ENCODE measurements at places on chromosomes 4 and X.
A peak's percentile ranks its signal among the peaks of the same experiment; 100 is the strongest.

DNA sequence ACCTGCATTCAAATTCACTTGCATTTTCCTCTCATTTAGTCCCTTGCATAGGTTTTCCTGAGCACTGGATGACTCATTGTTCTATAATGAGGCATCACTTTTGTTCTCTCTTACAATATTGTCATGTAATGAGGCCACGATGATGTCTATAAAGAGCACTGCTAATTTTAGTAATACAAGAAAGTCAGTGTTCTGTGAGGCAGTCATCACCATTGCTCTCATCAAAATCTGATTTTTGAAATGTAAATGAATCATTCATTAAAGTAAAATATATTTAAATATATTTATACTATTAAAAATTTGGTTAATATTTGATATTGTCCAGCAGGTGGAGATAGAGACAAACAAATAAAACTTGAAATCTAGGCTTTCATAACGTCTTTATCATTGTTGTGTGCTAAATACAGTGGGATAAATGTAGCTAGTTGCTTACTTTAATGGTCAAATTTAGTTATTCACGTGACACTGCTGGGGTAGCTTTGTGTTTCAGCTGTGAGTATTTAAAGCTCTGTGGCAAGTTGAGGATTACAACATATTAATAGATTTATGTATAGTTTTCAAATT lies 15.4 kb downstream of the HMGB2 start:
- DNase-seq = peak; percentile 35

DNA sequence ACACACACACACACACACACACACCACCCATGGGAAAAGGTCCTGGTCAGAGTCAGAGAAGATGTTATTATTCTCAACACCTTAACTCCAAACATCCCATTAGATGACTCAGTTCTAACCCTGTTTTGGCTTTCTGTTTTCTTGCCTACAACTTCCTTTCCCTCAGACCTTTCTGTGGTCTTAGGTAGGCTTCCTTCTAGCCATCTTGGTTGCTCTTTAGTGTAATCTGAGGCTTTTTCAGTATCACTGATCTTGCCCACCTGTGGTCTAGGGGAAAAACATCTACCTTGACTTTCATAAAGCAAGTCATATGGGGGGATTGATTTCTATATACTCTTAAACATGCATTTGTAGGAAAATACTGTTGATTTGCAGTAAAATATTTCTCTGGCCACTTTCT lies 56.9 kb downstream of the ATG4A start:
- no peak for DNase-seq

DNA sequence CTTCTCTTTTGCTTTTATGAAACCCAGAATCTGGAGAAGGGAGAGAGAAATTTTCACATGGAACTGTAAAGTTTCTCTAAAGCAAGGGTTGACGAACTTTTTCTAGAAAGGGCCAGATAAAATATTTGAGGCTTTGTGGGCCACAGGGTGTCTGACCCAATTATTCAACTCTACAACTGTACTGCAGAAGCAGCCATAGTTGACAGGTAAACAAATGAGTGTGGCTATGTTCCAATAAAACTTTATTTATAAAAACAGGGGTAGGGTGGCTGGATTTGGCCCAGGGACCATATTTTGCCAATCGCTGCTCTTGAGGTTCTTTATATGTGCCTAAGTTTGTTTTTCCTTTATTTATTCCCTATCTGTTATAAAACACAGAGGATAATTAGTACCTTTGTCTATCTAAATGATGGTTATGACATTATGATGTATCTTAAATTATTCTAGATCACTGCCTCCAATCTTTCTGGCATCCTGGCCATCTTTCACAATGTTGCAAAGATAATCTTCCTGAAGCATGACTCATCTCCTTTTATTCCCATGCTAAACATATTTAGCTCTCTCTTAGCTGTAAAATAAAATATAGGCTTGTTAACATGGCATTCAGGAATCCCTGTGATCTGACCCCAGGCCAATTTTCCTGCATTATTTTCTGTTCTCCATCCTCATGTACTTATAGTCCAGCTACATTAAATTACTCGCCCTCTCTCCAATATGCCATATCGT lies 106.8 kb upstream of the CBLL2 start:
- DNase-seq = no peak

GRCh38 chrX:48541140-48541814 lies 1.8 kb downstream of the TBC1D25 start:
- DNase-seq = no peak

GRCh38 chrX:104324461-104325212 lies 69.9 kb upstream of the ESX1 start:
- DNase-seq = no peak

DNA sequence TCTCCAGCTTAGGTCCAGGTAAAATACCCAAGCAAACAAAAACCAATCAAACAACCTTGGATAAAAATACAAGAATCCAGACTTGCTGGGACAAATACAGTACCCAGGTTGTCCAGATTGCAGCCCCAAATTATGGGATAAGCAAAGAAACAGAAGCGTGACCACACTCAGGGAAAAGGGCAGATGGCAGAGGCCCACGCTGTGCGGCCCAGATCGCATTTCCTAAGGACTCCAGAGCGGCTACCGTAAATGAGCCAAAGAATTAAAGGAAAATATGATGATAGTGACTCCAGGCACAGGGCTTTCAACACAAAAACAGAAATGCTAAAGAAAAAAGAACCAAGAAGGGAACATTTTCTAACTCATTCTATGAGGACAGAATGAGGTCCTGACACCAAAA lies 50.3 kb downstream of the FGFRL1 start:
- no peak for DNase-seq

DNA sequence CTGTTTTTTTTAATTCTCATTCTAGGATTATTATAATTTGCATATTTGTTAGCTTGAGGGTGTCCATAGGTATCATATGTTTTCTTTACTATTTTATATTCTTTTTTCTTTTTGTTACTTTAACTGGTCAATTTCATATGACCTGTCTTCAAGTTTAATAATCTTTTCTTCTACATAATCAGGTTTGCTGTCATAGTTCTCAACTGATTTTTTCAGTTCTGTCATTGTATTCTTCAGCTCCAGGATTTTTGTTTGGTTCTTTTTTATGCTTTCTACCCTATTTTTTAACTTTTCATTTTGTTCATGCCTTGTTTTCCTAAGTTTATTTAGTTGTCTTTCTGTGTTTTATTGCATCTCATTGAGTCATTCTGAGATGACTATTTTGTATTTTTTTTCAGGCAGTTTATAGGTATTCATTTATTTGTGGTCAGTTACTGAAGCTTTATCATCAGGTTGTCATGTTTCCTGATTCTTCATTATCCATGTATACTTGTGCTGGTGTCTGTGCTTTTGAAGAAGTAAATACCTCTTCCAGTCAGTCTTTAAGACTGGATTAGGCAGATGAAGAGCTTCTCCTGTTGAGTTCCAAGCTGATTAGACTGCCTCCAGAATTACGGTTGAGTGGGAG lies 220.3 kb upstream of the VEGFC start:
- no peak for DNase-seq

DNA sequence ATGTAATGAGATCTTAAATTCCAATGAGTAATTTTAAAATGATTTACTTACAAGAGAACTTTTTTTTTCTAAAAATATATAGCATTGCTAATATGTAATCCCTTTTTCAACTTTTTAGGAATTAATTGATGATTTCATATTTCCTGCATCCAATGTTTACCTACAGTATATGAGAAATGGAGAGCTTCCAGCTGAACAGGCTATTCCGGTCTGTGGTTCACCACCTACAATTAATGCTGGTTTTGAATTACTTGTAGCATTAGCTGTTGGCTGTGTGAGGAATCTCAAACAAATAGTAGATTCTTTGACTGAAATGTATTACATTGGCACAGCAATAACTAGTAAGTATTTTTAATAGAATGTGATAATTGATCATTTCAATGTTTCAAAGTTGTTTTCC lies 113.2 kb downstream of the USP9X start:
- no peak for DNase-seq

GRCh38 chrX:67558267-67558666 lies 14.4 kb downstream of the AR start:
- DNase-seq = no peak

GRCh38 chr4:157115613-157116335 lies 39.8 kb downstream of the GLRB start:
- DNase-seq = peak; percentile 89

DNA sequence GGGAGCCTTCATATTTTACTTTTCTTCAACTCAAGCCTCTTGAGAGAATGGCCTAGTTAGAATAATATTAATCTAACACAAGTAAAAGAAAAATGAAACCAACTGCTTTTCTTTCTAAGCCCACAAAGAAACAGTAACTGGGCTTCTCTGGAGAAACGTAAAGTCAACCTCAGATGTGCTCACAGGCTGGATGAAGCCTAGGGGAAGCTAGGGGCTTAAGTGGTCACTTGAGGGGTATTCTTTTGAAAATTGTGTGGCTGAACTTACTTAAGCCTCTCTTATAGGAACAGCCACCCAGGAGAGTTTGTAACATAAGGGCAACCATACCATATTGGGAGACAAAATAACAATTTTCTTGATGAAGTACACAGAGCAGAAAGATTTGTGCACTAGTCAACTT lies 279.0 kb downstream of the SPRY1 start:
- DNase-seq = no peak

- DNase-seq = no peak
These were observed 74.6 kb upstream of the FAAH2 start for GRCh38 chrX:57211906-57212305.

GRCh38 chr4:173504181-173504503 lies 25.9 kb downstream of the HAND2 start:
- no peak for DNase-seq

- DNase-seq = no peak
These were observed 688.6 kb downstream of the SH3BGRL start for GRCh38 chrX:81890521-81890920.

DNA sequence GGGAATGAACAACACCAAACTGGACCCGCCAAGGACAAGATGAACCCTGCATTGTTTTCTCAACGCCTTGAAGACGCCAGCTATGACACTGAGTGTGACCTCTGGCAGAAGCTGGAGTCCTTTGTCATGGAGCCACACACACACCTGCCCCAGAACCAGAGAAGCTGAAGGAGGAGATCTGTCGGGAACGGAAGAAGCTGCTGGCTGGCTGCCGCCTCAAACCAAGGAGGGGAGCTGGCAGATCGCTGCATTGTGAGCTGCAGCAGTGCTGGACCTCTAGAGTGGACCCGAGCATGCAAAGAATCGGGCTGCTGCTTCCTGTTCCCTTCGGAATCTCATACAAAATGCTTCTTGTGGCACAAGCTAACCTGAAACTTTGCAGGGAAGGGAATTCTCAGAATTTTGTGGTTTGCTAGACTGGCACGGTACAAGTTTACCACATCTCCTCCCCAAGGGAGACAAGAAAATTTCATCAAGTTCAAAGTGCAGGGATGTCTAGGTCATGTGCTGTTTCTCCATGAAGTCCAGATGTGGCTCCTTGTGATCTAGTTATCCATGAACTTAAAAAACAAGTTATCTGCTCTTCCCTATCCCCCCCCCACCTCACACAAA lies 23.4 kb upstream of the GLRB start:
- no peak for DNase-seq

DNA sequence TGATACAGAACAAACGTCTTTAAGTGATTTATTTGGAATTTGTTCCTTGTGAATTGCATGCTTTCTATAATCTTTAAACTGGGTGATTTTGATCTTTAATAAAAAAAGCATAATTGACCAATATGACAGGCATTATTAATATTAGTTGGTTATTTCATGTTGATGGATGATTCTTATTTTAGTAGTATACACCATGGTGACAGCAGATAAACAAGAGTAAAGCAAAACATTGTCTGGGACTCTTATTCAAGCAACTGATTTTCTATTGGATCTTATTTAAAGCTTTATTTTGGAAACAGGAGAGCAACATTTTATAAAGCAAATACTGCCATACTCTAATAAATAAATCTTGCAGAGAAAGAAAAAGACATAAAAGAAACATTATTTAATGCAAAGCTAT lies 591.4 kb upstream of the GNPDA2 start:
- no peak for DNase-seq

- DNase-seq = no peak
These were observed 168.8 kb downstream of the MID1IP1 start for GRCh38 chrX:38970074-38970473.

- peak; percentile 50 for DNase-seq
These were observed 58.9 kb downstream of the CHIC2 start for GRCh38 chr4:54005475-54005874.

DNA sequence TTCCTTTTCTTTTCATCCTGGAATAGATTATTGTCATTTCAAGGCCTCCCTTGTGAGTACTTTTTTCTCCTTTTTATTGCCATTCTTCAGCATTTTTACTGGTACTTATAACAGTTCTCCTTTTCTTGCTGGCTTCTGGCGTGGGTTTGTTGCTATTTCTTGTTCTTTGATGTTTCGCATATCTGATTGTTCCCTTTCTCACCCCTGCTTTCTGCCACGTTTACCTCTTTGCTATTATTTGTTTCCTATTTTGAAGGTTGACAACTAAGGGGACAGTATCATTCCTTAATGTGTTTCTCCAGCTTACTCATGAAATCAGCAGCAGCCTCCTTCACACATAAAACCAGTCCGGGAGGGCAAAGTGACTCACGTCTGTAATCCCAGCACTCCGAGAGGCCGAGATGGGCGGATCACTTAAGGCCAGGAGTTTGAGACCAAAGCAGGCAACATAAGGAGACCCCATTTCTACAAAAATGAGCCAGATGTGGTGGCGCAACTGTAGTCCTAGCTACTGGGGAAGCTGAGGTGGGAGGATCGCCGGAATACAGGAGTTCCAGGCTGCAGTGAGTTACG lies 72.6 kb downstream of the DMD start:
- peak; percentile 11 for DNase-seq

DNA sequence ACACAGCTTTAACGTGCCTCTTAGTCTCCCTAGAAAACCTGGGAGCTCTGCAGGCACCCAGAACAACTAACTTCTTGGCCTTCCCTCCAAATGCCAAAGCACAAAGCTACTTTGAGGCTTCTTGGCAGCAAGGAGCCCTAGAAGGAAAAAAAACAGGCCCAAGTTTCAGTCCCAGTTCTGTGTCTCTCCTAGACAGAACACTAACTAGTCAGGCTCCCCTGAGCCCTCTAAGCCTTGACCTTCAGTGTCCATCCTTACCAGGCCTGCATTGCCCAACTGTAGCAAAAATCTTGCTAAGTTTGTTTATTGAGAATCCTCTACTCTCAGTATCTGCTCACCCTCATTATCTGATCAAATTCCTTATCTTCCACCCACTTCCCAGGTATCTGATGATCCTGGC lies 79.2 kb downstream of the PAPSS1 start:
- DNase-seq = no peak

GRCh38 chr4:122434285-122434684 lies 22.2 kb downstream of the IL2 start:
- DNase-seq = no peak

DNA sequence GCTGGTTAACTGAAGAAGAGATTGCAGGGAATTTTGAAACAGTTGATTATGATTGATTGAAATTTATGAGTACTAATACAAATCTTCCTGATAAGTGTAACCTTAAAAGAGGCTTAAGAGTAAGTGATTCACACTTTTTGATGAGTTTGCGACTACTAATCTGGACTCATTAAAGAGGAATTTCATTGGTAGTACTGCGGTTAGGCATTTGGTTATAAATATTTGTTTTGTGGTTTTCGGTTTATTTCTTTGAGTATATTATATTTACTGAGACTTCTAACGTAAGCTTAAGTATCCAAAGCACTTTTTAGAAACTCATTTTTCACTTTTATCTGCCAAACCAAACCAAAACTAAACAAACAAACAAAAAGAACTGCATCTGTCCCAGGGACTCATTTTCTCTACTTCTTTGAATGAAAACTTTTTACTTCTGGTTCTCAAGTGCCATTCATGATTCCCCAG lies 20.7 kb downstream of the SLIT2 start:
- no peak for DNase-seq

GRCh38 chrX:40310016-40310415 lies 212.3 kb upstream of the BCOR start:
- no peak for DNase-seq

- DNase-seq = no peak
These were observed 18.2 kb upstream of the ANTXR2 start for GRCh38 chr4:80091184-80091583.
